ENCODE measurements at places on chromosomes 16 and 17.

DNA sequence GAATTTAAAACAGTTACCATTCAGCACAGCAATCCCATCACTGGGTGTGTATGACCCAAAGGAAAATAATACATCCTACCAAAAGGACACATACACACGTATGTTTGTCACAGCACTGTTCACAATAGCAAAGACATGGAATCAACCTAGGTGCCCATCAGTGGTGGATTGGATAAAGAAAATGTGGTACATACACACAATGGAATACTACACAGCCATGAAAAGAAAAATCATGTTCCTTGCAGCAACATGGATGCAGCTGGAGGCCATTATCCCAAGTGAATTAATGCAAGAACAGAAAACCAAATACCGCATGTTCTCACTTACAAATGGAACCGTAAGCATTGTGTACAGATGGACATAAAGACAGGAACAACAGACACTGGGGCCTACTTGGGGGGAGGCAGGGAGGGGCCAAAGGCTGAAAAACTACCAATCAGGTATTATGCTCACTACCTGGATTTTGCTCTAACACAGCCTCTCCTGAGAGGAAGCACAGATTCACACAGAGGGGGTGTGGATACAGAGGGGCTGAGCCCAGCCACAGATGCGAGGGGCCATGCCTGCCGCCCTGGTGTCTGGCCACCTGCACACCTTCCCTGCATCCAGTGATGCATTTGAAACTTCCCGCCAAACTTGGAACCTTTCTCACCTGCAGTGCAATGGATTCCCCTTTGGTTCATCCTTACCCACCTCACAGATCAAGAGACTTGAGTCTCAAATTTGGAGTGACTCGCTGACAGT is 55.9 kb downstream of the USP22 start:
- DNase-seq = no peak

GRCh38 chr17:28968231-28968913 is 17.1 kb upstream of the PHF12 start:
- DNase-seq = no peak

DNA sequence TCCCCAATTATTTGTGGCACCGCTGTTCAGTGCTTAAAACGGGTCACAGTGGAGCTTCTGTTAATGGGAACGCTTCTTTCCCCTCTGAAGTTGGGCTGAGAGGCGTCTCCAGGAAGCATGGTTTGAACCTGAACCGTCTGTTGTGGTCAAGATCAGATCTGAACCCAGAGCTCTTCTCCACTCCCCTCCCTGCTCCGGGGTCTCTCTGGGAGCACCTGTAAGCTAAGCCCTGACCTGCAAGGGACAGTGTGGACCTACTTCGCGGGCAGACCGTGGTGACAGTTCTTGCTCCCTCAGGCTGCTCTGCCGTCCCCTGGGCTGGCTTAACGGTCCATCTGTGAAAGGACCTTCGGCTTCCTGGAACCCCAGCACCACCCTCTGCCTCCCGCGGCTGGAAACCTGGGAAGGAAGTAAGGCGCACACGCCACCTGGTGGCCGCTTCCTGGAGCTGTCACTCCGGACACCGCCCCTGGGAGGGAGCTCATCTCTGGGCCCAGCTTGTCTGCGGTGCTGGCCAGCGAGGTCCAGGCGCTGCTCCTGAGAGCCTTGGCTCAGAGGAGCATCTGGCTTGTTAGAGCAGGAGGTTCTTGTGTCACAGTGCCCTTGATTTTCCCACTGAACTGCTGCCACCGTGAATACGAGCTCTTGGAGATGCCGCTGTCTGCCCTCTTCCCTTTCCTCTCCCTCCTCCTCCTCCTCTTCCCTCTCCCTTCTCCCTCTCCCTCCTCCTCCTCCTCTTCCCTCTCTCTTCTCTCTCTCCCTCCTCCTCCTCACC is 518.5 kb upstream of the EEF2KMT start:
- peak; percentile 74 for DNase-seq

GRCh38 chr17:77873500-77874302 is 84.8 kb upstream of the TNRC6C start:
- DNase-seq = no peak

DNA sequence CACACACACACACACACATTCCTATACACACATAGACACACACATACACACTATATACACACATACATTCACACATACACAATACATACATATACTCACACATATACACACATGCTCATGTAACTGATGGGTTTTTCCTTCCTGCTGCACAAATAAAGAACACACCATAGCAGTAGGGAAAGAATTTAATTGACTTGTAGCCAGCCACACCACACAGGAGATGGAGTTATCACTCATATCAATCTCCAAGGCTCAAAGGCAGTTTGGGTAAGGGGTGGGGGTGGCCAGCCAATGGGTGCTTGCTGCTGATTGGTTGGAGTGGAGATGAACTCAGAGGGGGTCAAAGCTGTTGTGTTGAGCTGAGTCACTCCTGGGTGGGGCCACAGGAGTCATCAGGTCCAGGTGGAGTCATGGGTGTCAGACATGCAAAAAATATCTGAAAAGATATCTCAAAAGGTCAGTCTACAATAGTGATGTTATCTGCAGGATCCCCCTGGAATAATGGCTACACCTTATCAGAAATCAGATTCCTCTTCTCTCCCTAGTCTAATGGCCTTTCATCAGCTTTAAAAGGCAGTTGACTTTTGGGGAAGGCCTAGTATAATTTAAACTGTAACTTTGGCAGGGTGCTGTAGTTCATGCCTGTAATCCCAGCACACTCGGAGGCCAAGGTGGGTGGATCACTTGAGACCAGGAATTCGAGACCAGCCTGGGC is 46.1 kb downstream of the WSB1 start:
- peak; percentile 57 for DNase-seq

DNA sequence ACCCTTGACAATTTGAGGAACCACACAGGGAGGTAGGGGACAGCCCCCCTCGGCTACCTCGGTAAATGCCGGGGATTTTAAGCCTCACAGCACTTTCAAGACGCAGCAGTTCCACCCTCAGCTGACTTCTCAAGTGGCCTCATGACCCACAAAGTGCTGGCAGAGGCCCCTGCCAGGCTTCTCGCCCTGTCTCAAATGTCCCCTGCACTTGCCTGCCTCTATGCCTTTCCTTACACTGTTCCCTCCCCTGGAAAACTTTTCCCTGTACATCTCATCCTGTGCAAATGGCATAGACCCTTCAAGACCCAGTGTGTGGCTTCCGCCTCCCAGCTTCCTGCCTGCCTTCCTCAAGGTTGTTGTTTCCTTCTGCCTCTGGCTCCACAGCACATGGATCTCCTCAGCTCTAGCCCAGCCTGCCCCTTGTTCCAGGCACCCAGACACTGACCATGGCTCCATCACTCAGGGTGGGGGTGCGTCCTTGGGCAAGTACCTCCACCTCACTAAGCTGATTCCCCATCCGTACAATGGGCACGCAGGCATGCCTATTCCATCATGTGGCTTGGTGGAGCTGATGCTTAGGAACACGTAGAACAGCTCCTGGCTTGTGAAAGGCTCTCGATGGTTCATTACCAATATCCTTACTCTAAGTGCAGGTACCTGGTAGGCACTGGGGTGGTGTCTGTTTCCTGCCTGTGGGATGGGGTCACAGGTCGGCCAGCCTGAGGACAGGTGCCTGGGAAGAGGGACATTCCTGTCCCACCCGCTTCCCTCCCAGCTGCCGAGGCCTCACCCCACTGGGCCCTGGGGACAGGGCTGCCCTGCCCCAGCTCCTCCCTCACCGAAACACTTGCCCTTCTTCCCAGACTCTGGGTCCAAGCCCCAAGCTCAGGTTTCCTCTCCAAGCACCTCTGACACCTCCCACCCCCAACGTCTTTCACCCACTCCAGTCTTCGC is 24.0 kb downstream of the MMP15 start:
- DNase-seq = no peak

GRCh38 chr16:50354082-50354481 is 14.7 kb downstream of the BRD7 start:
- no peak for DNase-seq

- DNase-seq = no peak
Measured at GRCh38 chr17:81929253-81930141, 2.0 kb upstream of the MAFG start.

All from OCI-M1 (cell line).